ENCODE measurements at places on chromosomes 4 and X.

DNA sequence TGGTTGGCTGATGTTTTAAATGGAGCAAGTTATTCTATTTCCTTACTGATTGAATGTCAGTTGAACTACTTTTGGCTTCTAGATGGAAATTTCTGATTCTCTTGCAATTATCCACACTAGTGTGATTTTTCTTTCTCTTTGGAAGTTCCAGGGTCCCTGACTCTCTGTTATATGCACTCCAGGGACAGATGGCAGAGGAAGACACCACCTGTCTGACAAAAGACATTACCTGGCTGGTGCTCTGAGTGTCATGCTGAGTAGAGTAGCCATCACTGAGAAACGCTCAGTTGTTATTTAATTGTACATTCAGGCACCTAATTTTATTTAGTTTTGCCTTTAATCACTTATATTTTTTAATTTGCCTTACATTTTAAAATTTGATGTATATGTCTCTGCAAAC lies 105.4 kb upstream of the TLL1 start:
- DNase-seq = no peak

GRCh38 chr4:143083756-143084472 lies 100.8 kb upstream of the USP38 start:
- DNase-seq = no peak

DNA sequence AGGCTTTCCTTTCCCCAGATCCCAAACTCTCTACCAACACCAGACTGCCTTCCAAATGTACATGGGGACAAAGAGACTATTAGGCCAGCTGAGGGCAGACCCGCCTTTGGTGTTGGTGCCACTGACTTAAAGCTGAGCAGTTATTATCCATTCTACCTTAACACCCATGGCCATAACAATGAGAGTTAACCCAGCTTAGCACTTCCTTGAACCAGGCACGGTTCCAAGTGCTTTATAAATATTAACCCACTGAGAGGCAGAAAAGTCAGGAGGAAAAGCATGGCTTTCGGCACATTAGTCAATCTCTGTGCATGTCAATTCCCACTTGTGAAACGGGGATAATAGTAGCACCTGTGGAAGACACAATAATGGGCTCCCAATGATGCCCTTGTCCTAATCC lies 243.1 kb upstream of the ANXA3 start:
- no peak for DNase-seq

DNA sequence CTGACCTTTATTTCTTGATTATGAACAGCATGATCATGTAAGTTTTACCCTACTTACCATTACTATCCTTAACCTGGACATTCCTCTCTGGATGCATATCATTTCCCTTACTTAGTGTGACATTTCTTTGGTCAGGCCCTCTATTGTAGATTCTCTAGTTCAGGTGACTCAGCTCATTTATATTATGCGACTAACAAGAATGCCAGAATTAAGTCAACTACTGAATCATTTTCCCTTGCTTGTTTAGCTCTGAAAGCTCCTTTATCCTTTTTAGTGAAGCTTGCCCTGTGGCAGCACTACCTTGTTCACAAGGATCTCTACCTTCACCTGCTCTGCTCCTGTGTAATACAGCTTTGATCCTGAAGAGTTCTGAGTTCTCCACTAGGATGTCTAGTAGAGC lies 15.1 kb upstream of the UGT2B17 start:
- DNase-seq = no peak
